ENCODE measurements at places on chromosomes 5 and 9.

DNA sequence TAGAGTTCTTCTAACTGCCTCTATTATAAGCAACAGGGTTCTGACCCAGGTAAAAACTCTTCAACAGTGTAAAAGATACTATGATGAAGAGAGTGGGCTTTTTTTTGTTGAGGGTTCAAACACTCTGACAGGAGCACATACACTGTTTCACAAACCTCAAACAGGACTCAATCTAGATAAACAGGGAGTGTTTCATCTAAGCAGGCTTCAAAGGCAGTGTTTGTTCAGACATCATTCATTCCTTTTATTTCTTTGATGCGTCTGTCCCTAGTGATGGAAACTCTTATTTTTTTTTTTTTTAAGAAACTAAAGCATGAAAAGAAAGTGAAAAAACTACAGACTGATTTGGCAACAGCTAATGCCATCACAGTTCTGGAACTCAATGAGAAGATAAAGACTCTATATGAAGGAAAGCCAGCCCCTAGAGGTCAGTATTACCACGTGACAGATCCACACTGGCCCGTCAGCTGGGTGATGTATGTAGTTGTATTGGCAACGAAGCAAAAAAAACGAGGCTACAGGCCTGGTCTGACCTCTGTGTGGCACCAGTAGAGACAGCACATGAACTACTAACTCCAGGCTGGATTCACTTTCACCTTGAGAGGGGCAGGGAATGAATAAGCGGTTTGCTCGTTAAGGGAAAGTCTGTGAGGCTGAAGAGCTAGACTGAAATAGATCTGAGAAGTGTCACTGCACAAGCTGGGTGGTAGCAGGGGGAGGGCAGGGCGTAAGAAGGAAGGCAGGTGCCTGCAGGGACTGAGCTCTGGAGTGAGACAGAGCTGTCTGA lies 172.2 kb downstream of the CCDC192 start:
- no peak for DNase-seq

DNA sequence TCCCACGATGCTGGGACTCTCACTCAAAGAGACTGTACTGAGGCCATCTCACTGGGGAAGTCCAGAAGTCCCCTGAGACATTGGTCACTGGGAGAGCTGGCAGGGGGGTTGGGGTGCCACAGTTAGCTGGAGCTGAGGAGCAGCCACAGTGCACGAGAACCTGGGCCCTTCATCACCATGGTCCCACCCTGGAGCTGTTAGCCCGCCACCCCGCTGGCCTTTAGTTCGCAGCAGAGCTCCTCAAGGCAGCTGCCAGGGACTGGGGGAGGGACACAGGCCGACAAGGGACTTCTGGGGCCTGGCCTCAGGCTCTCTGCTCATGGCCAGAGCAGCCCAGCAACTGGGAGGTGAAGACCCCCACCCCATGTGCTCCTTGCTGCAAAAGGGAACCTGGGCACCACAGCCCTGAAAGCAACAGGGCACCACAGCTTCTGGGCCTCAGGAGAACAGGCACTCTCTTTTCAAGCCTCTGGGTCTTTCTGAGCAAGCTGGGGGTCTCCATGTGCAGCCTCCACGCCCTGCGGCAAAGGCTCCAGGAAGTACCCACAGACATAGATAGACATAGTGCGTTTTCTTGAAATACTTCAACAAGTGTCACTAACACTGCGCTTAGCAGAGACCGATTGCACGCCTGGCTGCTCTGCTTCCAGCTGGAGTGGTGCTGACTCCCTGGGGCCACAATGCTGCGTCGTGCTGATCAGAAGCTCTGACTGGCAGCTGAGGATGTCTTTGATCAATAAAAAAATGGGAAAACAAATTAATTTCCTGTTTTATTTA lies 46.0 kb downstream of the VAV2 start:
- no peak for DNase-seq

DNA sequence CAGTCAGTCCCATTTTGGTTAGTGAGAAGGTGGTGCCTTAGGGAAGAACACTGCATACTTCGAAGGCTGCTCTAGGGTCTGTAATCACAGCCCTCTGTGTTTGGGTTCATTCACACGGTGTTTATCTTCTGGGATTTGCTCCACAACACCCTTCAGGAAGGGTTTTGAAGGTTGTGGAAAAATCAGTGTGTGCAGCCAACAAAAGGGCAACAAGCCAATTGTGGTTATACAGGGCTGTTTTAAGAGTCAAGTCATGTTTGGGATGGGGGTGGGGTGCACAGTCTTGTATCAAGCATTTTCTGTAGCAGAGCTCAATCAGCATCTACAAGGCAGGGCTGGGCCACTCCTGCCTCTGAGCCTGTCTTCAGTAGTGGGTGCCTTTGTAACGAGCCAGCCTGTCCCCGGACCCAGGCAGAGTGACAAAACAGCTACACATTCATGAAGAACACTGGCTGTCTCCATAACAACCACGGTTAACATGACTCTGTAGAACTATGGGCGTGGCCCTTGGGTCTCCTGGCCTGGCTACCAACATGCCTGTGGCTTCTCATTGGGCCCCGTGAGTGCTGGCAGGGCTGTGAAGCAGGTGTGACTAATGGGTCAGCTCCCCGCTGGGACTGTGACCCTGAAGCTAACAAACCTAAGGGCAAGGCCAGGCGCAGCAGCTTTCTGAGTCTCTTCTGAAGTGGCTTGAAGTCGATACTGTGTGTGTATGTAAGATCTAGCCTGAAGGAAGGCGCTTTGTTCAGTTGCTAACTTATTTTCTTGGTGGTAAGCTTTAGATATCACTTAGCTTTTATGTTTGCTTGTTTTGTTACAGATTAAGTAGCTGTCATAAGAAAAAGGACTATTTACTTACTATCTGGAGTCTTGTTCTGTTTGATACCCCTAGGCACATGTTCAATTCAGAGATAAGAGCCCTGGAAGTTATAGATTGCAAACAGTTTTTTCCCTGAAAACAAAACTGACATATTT lies 27.9 kb upstream of the GOLM1 start:
- DNase-seq, result peak; percentile 16

DNA sequence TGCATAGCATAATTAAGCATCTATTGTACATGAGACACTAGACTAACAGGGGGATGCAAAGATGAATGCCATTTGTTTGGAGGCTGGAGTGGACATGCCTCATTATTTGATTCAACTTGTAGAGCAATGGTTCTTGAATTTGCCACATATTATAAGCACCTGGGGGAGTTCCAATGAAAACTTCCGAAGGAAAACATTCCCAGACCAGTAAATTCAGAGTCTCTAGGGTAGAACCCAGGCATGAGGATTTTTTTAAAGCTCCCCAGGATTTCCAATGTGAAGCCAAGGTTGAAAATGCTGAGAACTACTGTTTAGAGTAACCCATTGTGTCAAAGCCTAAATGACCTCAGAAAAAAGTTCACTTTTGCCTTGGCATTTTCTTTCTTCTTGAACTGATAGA lies 93.9 kb upstream of the ITGA1 start:
- no peak for DNase-seq

DNA sequence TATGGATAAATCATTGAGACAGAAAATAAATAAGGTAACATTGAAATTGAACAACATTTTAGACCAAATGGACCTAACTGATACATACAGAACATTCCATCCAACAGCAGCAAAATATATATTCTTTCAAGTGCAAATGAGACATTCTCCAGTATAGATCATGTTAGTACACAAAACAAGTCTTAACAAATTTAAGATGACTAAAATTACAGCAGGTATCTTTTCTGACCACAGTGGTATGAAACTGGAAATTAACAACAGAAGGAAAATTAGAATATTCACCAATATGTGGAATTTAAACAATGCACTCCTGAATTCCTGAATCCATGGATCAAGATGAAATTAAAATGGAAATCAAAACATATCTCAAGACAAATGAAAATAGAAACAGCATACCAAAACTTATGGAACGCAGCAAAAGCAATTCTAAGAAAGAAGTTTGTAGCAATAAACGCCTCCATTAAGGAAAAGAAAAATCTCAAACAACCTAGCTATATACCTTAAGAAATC lies 115.6 kb downstream of the ADAMTS12 start:
- DNase-seq, result no peak

DNA sequence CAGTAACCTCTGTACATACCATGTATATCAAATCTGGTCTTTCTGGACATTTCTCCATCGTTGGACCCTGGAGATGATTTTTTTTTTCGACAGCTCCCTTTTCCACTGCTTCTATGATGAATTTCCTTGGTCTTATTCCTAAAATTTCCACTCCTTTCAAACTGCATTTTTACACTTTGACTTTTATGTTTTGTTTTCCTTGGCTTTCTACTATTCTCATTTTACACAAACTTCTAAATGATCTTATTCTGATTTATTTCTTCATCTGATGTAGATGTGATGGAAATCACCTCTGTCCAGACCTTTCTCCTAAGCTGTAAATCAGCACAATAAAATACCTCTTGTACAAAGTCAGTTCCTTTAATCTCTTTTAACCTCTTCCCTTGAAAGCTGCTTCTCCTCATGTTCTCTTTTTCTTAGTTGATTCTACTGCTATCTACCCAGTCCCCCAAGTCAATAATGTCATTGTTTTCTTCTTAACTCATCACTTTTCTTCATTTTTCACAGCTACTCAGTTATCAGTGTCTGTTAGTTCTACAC lies 48.7 kb upstream of the TUSC1 start:
- no peak for DNase-seq

DNA sequence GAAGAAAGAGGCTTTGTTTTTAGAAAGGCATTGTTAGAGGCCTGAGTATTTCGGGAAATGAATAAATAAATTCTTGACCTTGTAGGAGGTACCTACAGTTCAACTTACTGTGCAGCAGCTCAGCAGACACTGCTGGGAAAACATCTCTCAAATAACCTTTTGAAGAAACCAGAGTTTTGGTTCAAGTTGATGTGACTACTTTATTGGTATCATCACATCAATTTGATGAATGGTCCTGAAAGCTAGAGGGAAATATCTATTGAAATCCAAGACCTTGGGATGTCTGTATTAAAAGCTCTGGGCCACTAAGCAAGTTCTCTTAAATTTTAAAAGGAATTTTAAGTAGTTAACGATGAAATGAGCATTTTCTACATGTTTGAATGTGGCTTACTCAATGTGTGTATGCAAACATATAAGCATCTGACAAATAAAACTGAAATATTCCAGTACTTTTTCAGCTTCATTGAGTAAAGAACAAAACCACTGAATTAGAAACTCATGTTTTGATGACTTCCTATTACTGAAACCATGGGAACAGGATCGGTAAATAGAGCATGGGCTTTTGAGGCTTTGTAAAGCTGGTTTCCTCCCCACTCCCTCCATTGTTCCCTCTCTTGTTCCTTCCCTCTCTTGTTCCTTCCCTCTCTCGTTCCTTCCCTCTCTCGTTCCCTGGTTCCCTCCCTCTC lies 36.7 kb downstream of the SLC27A6 start:
- no peak for DNase-seq

GRCh38 chr9:87223392-87224246 lies 274.0 kb upstream of the DAPK1 start:
- DNase-seq, result no peak

DNA sequence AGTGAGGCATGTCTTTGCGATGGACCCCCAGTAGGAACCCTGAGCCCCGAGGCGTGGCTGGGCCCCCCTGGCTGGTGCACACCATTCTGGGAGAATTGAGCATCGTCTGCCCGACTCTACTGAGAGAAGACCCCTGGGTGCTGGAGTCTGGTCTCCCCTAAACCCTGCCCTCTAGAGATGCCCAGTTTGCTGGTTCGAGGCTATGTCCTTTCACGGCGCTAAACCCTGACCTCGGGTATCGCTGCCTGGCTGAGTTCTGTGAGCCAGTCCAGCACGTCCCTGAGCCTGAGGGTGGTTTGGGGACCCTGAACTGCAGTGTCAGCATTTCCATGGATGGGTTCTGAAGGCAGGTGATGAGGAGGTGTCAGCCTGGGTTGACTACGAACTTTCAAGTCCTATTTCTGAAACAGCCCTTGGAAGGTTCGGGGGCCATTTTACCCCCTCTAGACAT lies 128.8 kb downstream of the RXRA start:
- no peak for DNase-seq

- no peak for DNase-seq
Observed at GRCh38 chr5:122844136-122844909, 1.1 kb upstream of the SNX24 start.

DNA sequence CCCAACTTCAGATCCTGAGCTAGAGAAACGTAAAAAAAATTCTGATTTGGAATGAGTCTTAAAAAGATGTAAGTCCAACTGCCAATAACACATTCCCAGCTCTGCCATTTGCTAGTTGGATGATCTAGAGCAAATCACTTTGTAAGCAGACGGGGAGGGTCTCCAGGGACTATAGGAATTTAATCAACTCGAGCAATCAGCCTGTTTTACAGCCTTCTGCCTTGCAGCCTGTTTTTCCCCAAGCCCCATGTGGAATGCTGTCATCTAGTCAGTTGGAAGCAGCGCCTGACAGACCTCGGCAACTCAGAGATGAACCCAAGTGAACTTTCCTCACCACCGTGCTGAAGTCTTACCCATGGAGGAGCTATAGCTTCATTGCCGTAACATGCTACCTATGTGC lies 34.8 kb upstream of the HRH2 start:
- DNase-seq, result no peak

GRCh38 chr9:136860933-136861873 lies 4.9 kb downstream of the EDF1 start:
- DNase-seq, result no peak

DNA sequence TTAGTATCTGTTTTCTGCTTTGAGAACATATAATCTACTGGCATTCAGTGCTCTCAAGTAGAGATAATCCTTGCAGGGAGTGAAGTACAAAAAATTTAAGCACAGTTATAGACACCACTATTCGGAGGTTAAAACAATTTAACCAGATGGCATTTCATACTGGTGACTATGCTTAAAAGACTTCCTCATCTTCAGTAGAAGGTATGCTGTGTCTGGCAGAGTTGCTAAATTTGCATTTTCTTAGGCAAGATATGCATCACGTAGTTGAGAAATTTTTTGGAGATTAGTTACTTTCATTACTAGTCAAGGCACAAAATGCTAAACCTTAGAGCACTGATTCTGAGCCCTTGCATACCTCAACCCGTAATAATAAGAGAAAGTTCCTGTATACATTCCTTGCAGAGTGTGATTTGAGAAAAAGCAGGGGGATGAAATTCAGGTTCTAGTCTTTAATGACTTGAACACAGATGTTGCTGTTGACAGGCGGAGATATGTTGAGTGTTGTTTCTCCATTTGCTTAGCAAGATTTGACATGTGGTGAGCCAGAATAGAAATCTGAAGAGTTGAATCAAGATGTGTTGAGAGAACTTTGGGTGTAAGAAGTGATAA lies 70.8 kb upstream of the STARD4 start:
- DNase-seq, result peak; percentile 89

DNA sequence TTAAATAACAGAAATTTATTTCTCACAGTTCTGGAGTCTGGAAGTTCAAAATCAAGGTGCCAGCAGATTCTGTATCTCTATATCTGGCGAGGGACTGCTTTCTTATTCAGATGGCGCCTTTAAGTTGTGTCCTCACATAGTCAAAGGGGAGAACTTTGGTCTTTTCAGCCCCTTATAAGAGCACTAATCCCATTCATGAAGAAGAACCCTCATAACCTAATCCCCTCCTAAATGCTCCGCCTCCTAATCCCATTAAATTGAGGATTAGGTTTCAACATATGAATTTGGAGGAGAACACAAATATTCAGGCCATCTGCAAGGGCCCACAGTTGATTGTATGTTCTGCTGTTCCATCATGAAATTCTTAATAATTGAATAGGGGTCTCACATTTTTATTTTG lies 10.8 kb upstream of the CCDC152 start:
- no peak for DNase-seq

All from AG04449 (cell line).